Sciatic nerve (tissue), 2 donors: ENCODE measurements at places on chromosomes 12 and 14. TPM values are rescaled to one million over a fixed set of nuclear protein-coding genes. Genes with fewer than 3 reads are reported as not detected.

JAG2 gene
- 24.9 TPM for total RNA-seq

DNA sequence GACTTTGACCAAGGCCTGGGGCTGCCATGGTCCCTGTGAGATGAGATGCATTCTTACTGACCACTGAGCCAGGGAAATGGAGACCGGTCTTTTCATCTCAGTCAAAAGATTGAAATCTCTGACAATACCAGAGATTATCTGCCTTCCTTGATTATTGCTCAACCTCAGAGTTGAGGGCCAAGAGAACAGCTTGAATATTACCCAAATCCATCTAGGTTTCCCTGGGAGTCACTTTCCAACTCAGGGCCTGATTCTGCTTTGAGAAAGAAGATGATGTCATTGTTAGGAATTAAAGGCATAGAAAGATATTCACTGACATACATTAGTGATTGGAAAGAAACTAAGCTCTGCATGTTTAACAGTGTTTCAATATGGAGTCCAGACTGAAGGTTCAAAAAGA, 515.9 kb upstream of the TBX3 start:
- no peak for DNase-seq

DNA sequence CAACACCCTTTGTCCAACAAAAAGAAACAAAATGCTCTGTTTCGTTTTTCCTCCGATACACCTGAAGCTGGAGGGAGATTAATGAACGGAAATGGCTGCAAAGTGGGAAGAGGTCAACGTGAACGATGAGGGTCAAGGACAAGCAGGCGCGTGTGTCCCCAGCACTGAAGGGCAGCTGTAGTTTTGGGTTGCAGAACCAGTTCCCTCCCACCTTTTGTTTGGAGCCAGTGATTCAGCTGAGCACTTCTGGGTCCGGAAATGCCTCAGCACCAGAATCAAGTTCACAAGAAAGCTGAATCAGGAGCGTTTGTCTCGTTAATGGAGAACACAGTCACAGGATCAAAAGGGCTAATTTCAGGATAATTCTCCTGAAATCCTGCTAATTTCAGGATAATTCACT, 51.1 kb upstream of the PWP1 start:
- no peak for DNase-seq

- peak; percentile 96 for DNase-seq
These were observed 11.3 kb downstream of the RARG start for GRCh38 chr12:53220694-53221202.

- no peak for DNase-seq
These were observed 14.5 kb downstream of the LHX5 start for GRCh38 chr12:113457185-113457584.
